ENCODE measurements at places on chromosomes 5 and 9.

GRCh38 chr5:113202746-113203716 is 226.4 kb downstream of the DCP2 start:
- no peak for DNase-seq

DNA sequence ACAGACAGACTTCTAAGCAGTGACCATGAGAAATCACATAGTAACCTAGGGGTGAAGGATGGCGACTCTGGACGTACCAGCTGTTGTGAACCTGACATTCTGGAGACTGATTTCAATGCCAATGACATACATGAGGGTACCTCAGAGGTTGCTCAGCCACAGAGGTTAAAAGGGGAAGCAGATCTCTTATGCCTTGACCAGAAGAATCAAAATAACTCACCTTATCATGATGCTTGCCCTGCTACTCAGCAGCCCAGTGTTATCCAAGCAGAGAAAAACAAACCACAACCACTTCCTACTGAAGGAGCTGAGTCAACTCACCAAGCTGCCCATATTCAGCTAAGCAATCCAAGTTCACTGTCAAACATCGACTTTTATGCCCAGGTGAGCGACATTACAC is 38.0 kb upstream of the CCDC152 start:
- DNase-seq: peak; percentile 50

DNA sequence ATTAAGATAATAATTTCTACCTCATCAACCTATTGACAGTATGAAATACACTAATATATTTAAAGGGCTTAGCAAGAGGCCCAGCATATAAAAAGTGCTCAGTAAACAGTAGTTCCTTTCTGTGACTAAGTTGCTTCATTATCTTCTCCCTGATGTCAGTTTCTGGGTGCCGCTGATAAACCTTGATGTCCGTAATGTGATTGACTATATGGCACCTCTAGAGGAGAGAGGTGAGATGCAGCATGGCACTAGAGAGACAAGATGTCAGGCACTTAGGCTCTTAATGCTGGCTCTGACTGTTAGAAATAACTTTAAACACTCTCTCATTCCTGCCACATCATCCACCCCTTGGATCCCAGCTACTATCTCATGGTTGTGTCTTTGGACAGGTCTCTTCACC is 455.9 kb upstream of the KLF4 start:
- no peak for DNase-seq

DNA sequence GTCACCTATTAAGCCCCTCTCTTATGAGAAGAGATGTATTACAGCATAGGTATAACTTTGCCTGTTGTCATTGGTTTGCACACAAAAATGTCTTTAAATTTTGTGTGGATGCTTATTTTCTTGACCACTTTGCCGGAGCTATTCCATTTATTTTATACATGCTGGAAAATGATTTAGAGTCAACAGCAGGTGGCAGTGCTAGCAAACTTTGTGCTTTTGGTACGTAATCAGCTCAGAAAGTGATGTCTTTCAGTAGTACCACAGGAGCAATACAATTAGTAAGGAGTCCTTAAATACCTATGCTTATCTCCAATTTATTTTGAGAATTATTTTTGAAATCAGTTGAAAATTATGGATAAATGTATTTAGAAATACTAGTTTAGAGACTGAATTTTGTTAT is 19.8 kb upstream of the NUDT12 start:
- DNase-seq: peak; percentile 58

DNA sequence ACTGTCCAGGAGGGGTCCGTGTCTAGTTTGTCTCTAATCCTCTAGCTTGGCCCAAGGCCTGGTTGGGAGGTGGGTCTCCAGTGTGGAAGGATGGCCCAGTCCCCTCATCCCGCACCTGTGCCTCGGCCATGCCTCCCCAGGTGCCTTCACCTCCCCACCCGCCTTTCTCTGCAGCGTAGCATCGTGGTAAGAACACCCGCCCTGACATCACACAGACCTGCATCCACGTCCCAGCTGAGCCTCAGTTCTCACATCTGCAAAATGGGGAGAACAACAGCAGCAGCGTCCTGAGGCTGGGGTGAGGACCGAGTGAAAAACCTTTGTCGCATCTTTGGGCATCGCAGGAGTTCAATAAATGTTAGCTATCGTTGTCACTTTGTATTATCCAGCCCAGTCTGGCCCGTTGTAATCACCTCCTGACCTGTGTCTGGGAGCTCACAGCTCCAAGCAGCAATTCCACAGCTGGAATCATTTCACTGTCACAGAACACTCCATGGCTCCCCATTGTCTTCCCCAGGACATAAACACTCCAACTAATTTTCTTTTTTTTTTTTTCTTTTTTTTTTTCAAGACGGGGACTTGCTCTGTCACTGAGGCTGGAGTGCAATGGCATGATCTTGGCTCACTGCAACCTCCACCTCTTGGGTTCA is 181.2 kb upstream of the IER5L start:
- no peak for DNase-seq
